ENCODE measurements at places on chromosomes 11 and 22. TPM values are rescaled to one million over a fixed set of nuclear protein-coding genes. Genes with fewer than 3 reads are reported as not detected.

Gene UBQLN3
- total RNA-seq: 0.22 TPM

Gene OR5D18
- not detected for total RNA-seq

Gene HNRNPUL2
- total RNA-seq: 37.7 TPM

Gene EFCAB6
- 1.3 TPM for total RNA-seq

Gene ZNF280B
- 1.1 TPM for total RNA-seq

Gene MMP12
- 0.29 TPM for total RNA-seq

Gene ADAMTS15
- total RNA-seq: 61.2 TPM

Gene MCAT
- 11.5 TPM for total RNA-seq

Gene APOA1
- 4.2 TPM for total RNA-seq

Gene TSKU
- 185 TPM for total RNA-seq

Gene APOA5
- not detected for total RNA-seq

Gene SULT4A1
- 1.7 TPM for total RNA-seq

Gene CATSPER1
- 0.51 TPM for total RNA-seq

Gene OR2D2
- not detected for total RNA-seq

Gene MS4A6A
- total RNA-seq: 196 TPM
